Left ventricle myocardium inferior (tissue), 1 donor: ENCODE measurements at places on chromosomes 1 and 21. TPM values are rescaled to one million over a fixed set of nuclear protein-coding genes. Genes with fewer than 3 reads are reported as not detected.

DNA sequence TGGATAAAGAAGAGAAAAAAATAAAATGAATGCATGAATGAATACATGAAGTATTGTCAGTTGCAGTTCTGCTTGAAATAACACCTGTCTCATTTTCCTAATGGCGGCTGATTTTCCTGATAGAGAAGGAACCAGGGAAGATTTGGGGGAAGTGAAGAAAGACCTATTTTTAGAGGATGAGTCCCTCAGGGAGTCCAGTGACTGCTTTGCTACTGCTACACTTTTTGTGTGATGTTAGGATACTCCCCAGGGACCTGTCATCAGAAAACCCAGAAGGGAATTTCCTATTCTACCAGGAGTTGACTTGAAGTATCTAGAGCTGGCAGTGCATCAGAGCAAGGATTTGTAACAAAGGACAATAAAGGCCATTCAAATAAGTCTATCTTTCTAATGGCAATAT, 114.8 kb downstream of the MAB21L3 start:
- no peak overlapping the region for H3K27ac ChIP-seq
- no peaks in the 10 kb centered on the region for H3K27me3 ChIP-seq
- no peaks in the 10 kb centered on the region for H3K36me3 ChIP-seq
- DNase-seq, result no peak

The CFAP45 gene
- 1.1 TPM for total RNA-seq

The NOTCH2 gene
- 16.1 TPM for total RNA-seq

GRCh38 chr21:42409366-42409765, 5.7 kb downstream of the UBASH3A start:
- no peak for DNase-seq
- H3K27ac ChIP-seq, result no peak overlapping the region
- no peaks in the 10 kb centered on the region for H3K4me1 ChIP-seq
- H3K36me3 ChIP-seq, result no peaks in the 10 kb centered on the region
- peaks cover 85% of the 10 kb centered on the region for H3K27me3 ChIP-seq
- no peak overlapping the region for H3K4me3 ChIP-seq

- DNase-seq, result no peak
- H3K27me3 ChIP-seq, result peaks cover 9% of the 10 kb centered on the region
- H3K4me1 ChIP-seq, result no peaks in the 10 kb centered on the region
- no peaks in the 10 kb centered on the region for H3K36me3 ChIP-seq
- H3K4me3 ChIP-seq, result no peak overlapping the region
Observed at GRCh38 chr1:181284978-181285377, 196.5 kb downstream of the IER5 start.

- H3K27ac ChIP-seq, result no peak overlapping the region
- H3K4me3 ChIP-seq, result no peak overlapping the region
- H3K36me3 ChIP-seq, result no peaks in the 10 kb centered on the region
- no peak for DNase-seq
- peaks cover under 1% of the 10 kb centered on the region for H3K27me3 ChIP-seq
Observed at GRCh38 chr21:38123626-38124025, 133.2 kb upstream of the KCNJ15 start.

The UBL4B gene
- not detected for total RNA-seq

GRCh38 chr1:183622884-183623785, 12.4 kb downstream of the ARPC5 start:
- peak; percentile 33 for DNase-seq
- no peaks in the 10 kb centered on the region for H3K27me3 ChIP-seq

DNA sequence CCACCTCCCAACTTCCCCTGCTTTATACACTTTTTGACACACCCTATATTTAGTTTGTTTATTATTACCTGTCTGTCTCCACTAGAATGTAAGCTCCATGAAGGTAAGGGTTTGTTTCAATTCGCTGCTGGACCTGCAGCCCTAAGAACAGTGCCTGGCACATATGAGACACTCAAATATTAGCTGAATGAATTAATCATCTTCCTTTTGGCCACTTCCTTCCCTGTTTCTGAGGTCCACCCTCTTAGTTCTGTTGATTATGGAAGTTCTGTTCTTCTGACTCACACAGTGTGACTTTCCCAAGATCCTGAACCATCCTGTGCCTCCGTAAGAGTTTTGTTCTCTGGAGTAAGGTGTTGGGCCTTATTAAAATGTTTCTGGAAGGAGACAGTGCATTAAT, 40.4 kb upstream of the GJA5 start:
- no peak overlapping the region for H3K4me3 ChIP-seq
- no peak for DNase-seq
- no peak overlapping the region for H3K27ac ChIP-seq
- H3K36me3 ChIP-seq, result no peaks in the 10 kb centered on the region
- H3K27me3 ChIP-seq, result no peaks in the 10 kb centered on the region

The LYPD8 gene
- not detected for total RNA-seq

DNA sequence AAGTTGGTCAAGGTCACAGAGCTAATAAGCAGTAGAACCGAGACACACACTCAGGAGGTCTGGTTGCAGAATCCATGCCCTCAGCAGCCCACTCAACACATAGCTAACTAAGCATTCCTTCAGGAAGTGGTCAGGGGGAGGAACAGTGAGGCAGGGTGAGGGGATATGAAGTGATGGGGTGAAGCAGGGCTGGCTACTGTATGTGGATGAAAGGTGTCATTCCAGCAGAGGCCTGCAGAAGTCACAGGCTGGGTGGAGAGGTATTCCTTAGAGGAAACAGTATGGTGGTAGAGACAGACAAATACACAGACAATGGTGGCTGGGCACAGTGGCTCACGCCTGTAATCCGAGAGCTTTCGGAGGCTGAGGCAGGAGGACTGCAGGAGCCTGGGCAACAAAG, 14.1 kb downstream of the TMCO4 start:
- H3K4me1 ChIP-seq, result no peaks in the 10 kb centered on the region
- H3K27ac ChIP-seq, result no peak overlapping the region
- no peak for DNase-seq
- H3K4me3 ChIP-seq, result no peak overlapping the region
- no peaks in the 10 kb centered on the region for H3K27me3 ChIP-seq

GRCh38 chr1:152185544-152186391, 26.7 kb upstream of the RPTN start:
- peaks cover 10% of the 10 kb centered on the region for H3K27me3 ChIP-seq
- no peaks in the 10 kb centered on the region for H3K36me3 ChIP-seq
- no peak overlapping the region for H3K27ac ChIP-seq
- peaks cover 18% of the 10 kb centered on the region for H3K4me1 ChIP-seq
- no peak for DNase-seq

The SIK1 gene
- 7.8 TPM for total RNA-seq

DNA sequence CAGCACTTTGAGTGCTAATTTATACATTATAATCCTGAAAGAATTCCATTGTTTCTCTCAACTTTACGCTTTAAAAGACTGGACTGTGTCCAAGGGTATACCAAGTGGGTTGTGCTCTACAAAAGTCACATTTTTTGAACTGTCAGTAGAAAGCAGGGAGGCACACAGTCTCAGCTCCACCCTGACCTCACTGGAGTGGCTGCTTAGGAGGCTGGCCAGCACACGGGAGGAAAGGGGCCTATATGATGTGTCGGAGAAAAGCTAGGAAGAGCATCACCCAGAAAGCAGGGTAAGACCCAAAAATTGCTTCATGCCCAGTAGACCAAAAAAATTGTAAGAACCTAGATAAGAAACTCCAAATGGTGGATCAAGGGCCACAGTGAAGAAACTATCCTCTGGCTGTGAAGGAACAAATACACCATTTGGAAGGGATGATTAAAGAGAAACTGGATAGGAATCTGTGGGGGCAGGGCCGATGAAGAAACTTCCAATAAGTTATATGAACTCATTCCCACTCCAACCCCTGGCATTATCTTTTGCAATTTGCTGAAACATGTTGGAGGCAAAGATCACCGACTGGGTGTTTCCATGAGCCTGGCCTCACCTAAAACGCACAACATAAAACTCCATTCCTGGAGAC, 1.9 kb downstream of the S100A10 start:
- peak overlapping the region; percentile 98 for H3K27ac ChIP-seq
- H3K27me3 ChIP-seq, result no peaks in the 10 kb centered on the region
- peaks cover 86% of the 10 kb centered on the region for H3K4me1 ChIP-seq

DNA sequence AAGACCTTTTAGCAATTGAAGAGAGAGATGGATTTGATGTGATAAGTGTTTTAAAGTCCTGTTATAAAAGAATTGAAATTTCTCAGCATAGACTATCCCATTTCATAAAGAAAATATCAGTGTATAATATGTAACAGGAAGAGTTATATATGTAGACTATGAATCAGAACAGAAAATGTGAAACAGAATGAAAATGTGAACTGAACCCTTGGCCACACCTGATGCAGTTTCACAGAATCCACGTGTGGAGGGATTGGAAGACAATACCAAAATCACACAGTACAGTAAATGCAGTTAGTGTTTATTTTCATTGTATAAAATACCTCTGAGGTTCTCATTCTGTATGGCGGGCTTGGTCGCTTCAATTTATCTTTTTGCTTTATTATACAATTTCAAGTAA, 9.9 kb upstream of the SLAMF1 start:
- no peak overlapping the region for H3K27ac ChIP-seq
- DNase-seq, result no peak
- H3K4me3 ChIP-seq, result no peak overlapping the region
- H3K36me3 ChIP-seq, result no peaks in the 10 kb centered on the region
- H3K27me3 ChIP-seq, result peaks cover 9% of the 10 kb centered on the region

- no peaks in the 10 kb centered on the region for H3K36me3 ChIP-seq
- peaks cover 100% of the 10 kb centered on the region for H3K4me1 ChIP-seq
- H3K27me3 ChIP-seq, result no peaks in the 10 kb centered on the region
- no peak for DNase-seq
- peak overlapping the region; percentile 83 for H3K27ac ChIP-seq
Observed at GRCh38 chr1:206706298-206706791, 21.6 kb downstream of the MAPKAPK2 start.

DNA sequence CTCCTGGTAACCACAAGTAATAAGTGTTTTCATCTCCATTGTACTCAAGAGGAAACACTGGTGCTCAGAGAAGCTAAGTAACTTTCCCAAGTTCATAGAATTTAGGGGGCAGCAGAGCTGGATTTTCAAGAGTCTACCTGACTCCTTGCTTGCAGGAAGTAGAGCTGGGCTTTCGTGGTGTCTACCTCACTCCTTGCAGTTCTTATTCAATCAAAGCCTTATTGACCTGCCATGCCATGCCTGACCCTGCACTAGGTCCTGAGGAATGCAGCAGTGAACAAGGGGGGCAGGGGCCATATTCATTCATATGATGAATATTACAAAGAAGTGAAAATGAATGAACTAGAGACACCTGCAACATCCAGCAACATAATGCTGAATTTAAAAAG, 93.3 kb downstream of the GLIS1 start:
- H3K36me3 ChIP-seq, result no peaks in the 10 kb centered on the region
- peaks cover 8% of the 10 kb centered on the region for H3K27me3 ChIP-seq
- no peak overlapping the region for H3K27ac ChIP-seq
- H3K4me3 ChIP-seq, result no peak overlapping the region
- DNase-seq, result no peak

GRCh38 chr1:10903821-10904220, 107.4 kb upstream of the CASZ1 start:
- no peak overlapping the region for H3K4me3 ChIP-seq
- DNase-seq, result no peak
- H3K4me1 ChIP-seq, result no peaks in the 10 kb centered on the region
- H3K36me3 ChIP-seq, result no peaks in the 10 kb centered on the region
- no peak overlapping the region for H3K27ac ChIP-seq
